ENCODE measurements at places on chromosomes 3 and 15.

GRCh38 chr3:150239766-150240165 is 168.3 kb upstream of the TSC22D2 start:
- DNase-seq = no peak

GRCh38 chr3:37762698-37763097 is 99.0 kb upstream of the CTDSPL start:
- no peak for DNase-seq

GRCh38 chr3:14532691-14533456 is 7.3 kb downstream of the GRIP2 start:
- DNase-seq = no peak

DNA sequence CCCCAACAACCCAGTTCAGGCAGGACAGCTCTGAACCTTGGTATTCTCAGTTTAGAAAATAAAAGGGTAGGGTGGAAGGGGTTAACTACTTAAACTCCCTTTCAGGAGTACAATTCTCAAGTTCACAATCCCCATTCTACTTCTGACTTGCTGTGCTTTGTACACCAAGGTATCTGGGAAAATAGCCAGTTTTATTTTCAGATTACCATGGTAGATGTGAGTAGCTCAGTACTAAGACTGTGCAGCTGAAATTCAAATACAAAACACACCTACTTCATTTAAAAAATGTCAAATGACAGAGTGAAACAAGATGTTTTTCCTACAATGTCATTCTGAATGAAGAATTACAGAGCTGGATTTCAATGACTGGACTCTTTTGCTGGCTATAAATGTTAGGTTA is 27.4 kb downstream of the SLC7A14 start:
- DNase-seq = no peak

GRCh38 chr3:18902081-18902793 is 246.1 kb upstream of the KCNH8 start:
- peak; percentile 79 for DNase-seq

DNA sequence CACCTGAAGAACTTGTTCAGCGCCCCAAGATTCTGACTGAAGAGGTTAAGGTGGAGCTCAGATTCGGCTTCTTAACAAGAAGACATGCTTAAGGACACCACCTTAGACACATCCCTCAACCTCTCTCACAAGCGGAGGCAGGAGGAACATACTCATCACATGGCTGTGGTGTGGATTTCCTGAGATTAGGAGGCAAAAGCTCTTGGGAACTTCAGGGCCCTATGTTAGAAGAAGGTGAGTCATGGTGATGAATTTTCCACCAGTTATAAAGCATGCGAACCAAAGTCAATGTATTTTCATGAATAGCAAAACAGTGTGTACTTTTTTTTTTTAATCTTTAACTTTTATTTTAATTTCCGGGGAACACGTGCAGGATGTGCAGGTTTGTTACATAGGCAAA is 212.2 kb upstream of the SUCLG2 start:
- no peak for DNase-seq

- DNase-seq = no peak
Observed at GRCh38 chr15:81206018-81206417, 9.3 kb downstream of the IL16 start.

DNA sequence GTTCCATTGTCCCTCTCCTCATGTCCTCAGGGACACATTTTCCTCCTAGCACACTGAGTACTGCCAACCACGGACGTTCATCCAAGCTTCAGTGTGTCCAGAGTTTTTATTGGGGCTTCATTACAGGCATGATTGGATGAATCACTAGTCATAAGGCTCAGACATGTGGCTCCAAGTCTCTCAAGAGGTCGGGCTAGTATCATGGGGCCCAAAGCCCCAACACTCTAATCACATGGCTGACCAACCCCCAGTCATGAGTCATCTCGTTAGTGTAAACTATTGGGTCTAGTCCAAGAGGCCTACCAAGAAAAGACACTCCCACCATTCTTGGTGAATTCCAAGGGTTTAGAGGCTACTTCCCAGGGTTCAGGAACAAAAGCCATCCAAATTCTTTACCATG is 4.4 kb downstream of the TERC start:
- DNase-seq = no peak

DNA sequence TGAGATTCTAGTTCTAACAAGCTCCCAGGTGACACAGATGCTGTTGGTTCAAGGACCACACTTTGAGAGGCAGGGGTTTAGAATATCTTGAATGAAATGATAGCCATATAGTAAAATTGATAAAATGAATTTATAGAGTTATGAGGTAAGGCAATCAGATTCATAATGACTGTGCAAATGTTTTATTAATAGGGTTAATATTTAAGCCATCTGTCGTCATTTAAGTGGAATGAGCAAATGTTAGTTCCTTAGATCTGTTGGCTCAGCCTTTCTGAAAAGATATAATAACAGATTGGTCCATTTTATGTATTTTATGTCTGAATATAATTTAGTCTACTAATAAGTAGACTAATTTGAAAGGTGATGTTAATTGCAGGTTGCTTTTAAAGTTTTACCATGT is 12.9 kb downstream of the REC114 start:
- DNase-seq = no peak

- DNase-seq = no peak
Observed at GRCh38 chr3:35708394-35709271, 69.3 kb downstream of the ARPP21 start.

GRCh38 chr15:48868536-48868935 is 9.4 kb upstream of the EID1 start:
- no peak for DNase-seq

GRCh38 chr3:69309814-69310213 is 76.1 kb downstream of the FRMD4B start:
- no peak for DNase-seq

DNA sequence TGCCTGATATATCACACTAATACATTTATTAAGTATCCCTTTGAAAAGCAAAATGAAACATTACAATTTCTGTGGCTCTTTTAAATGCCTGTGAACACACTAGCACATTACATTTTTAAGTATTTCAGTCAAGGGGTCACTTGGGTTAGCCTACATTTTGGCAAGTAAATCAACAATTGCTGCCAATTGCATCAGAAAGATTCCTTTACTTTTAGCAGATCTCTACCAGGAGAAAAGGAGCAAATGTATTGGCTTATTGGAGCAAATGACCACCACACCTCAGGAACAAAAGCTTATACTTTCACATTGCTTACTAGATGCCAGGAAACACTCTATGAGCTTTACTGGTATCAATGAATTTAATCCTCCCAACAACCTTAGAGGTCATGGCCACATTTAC is 947.1 kb downstream of the FHIT start:
- no peak for DNase-seq

DNA sequence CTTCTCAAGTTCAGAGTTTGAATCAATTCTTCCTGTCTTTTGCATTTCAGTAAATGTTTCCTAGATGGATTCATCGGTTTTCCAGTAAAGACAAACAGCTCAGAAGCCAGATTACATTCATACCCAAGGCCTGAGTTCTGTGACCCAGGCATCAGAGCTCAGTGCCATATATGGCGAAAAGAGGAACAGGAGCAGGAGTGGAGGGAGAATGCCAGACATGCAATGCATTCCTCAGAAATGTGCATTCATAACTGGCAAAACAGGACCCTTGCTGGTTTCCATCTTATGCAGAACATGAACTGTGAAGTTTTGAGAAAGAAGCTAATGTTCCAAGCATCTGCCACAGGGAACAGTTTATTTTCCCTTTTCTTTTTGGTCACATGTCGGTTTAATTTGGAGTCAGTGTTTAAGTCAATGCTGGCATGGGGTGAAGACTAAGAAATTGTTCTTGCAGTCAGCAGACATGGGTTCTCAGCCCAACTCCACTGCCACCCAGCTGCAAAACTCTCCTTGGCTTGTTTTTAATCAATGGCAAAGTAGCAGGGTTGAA is 116.5 kb downstream of the LPP start:
- peak; percentile 65 for DNase-seq

DNA sequence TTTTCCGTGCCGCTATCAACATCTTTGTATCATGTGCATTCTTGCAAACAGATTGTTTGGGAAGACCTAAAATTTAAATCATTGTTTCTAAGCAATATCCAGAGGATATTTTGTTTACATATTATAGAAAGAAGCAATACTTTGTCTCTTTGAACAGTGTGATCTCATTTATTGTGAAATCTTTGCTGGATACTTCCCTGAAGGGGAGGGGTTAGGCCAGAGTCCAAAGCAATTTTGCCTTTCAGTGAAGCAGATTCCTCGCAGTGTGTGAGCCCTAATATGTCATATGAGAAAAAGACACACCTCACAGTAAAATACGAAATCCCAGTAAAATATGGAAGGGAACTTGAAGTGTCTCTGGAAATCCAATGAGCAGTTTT is 158.7 kb upstream of the SLCO3A1 start:
- peak; percentile 36 for DNase-seq

- DNase-seq = no peak
Observed at GRCh38 chr15:60184579-60184978, 180.5 kb downstream of the FOXB1 start.

- peak; percentile 62 for DNase-seq
Observed at GRCh38 chr3:107024551-107025026, 352.6 kb upstream of the CCDC54 start.

GRCh38 chr15:81363718-81364500 is 10.1 kb downstream of the TMC3 start:
- DNase-seq = no peak

- DNase-seq = no peak
Observed at GRCh38 chr3:151135541-151136337, 50.3 kb downstream of the MED12L start.

DNA sequence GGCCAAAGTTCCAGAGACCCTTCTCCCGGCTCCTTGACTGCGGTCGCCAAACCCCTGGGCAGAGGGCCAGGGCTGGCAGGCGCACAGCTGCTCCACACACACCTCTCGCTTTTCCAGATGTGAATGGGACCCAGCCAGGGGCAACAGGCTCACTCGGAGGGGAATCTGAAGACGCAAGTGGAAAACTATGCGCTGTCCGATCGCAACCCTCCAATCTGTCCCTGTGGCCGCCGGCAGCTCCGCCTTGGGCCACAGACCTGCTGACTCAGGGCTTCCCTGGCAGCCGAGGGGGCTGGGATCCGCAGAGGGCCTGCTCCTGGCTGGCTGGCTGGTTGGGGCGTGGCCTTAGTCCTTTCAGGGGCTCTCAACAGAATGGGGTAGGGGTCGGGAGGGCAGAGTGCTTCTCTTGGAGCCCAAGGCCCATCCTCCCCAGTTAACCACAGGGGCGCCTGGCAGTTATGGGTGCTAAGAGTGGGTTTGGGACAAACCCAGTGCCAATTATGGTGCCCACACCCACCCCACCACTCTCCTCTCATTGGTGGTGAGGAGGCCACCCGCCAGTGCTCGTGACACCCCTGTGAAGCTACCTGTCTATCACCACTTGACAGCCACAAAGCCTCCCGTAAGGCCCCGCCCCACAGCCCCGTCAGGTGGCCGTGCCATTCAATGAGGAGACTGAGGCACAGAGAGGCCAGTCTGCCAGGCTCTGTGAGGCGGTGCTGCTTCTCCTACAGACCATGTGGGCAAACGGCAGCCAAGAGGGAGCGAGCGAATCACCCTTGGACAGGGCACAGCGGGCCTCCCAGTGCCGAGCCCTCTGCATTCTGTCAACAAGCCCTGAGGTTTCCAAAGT is 53.8 kb downstream of the IQSEC1 start:
- no peak for DNase-seq

- DNase-seq = no peak
Observed at GRCh38 chr3:41216993-41217392, 17.7 kb downstream of the CTNNB1 start.

- DNase-seq = peak; percentile 33
Observed at GRCh38 chr15:87871731-87872320, 384.7 kb downstream of the NTRK3 start.

GRCh38 chr3:171347301-171348039 is 112.7 kb downstream of the TNIK start:
- peak; percentile 46 for DNase-seq

- peak; percentile 36 for DNase-seq
Observed at GRCh38 chr15:47293466-47294162, 423.7 kb upstream of the SEMA6D start.

DNA sequence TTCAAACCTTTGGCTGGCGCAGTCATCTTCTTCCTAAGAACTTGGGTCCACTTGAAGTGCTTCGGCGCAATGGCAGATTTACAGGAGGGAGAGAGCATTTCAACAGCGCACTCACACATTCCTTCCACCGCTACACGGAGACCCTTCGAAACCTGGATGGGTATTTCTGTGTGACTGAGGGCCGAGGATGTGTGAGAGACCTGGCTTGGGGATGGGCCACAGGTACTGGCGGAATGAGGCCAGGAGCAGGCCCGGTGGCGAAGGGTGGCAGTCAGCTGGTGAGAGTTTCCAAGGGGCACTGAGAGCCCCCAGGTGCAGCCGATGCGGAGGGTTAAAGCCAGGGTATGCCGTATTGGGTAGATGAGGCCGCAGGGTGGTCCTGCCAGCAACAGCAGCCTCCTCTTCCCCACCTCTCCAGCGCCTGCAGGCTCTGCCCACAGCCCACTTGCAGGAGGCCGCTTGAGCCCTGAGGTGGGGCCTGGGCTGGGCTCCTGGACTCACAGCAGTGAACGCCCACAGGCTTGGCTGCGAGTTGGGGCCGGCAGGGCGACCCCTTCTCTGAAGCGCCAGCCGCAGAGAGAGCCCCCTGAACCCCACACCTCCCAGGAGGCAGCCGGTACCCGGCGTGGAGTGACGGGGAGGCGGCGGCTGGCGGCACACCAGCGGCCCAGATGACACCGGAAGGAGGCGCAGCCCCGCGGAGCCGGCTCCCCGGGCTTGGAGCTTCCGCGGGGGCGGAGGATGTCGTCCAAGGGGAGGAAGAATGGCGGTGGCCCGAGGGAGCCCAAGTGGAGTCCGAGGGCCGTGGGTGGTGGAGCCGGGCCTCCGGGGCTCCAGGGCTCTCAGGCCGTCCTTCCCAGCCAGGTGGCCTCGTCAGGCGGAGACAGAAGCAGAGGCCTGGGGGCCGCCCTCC is 166.5 kb downstream of the NSMCE3 start:
- no peak for DNase-seq

GRCh38 chr3:177979703-177980102 is 556.5 kb upstream of the KCNMB2 start:
- DNase-seq = no peak

DNA sequence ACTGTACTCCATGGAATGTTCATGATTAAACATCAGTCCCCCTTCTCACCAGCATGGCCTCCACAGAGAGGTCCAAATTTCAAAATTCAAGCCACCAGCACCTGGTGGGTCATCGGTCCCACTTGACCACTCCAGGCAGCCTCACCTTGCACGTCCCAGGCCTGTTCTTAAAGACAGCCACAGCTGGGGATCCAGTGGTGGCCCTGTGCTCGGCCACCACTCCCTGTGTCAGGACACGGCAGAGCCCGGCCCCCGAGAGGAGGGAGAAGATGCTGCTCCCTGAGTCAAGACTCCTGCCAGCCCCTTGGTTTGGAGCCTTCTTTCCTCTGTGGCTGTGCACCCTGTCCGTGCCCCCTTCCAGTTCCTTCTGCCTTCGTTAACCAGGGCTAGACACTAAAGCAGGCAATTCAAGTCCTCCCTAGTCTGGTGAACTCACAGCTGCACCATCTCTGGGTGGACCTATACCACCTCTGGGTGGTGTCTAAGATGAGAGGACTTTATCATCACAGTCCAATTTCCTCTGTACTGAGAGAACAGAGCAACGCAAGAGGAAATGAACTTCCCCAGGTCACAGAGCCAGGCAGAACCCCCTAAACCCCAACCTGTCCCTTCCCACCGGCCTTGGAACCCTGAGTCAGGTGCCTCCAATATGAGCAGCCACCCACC is 97.1 kb downstream of the MEGF11 start:
- DNase-seq = no peak
